ENCODE measurements at places on chromosomes 1 and 21. TPM values are rescaled to one million over a fixed set of nuclear protein-coding genes. Genes with fewer than 3 reads are reported as not detected.
A peak's percentile ranks its signal among the peaks of the same experiment; 100 is the strongest.

The CA6 gene
- not detected for total RNA-seq

The ETV3L gene
- not detected for total RNA-seq

The APH1A gene
- total RNA-seq: 130 TPM

The CRB1 gene
- 0.32 TPM for total RNA-seq

The TRABD2B gene
- total RNA-seq: 2.1 TPM

The KCNH1 gene
- total RNA-seq: 1.2 TPM

GRCh38 chr1:112496290-112496689, 12.5 kb upstream of the WNT2B start:
- H3K4me1 ChIP-seq: no peaks in the 10 kb centered on the region
- H3K36me3 ChIP-seq: no peaks in the 10 kb centered on the region
- no peak overlapping the region for H3K4me3 ChIP-seq
- DNase-seq: no peak
- no peak overlapping the region for H3K27ac ChIP-seq

DNA sequence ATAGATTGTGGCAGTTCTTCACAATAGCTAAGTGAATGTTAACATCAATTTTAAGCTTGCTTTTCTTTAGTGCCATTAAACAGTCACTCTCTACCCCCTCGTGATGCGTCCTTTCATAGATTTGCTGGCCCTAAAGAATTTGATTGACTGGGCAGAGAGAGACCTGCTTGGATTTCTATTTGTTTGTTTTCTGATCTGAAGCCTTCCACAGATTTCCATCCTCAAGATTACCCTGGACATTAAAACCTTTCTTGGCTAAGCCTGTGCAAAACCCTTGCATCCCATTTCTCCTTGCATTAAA, 17.8 kb downstream of the C1orf21 start:
- no peak for DNase-seq
- H3K4me3 ChIP-seq: no peak overlapping the region
- H3K27me3 ChIP-seq: no peaks in the 10 kb centered on the region
- H3K36me3 ChIP-seq: no peaks in the 10 kb centered on the region
- H3K4me1 ChIP-seq: no peaks in the 10 kb centered on the region

- H3K27ac ChIP-seq: no peak overlapping the region
- H3K4me3 ChIP-seq: no peak overlapping the region
- H3K36me3 ChIP-seq: no peaks in the 10 kb centered on the region
- H3K27me3 ChIP-seq: no peaks in the 10 kb centered on the region
These were observed 51.1 kb upstream of the CTTNBP2NL start for GRCh38 chr1:112344754-112345423.

- no peak overlapping the region for H3K27ac ChIP-seq
- no peak overlapping the region for H3K4me3 ChIP-seq
- DNase-seq: no peak
- no peaks in the 10 kb centered on the region for H3K27me3 ChIP-seq
- H3K4me1 ChIP-seq: no peaks in the 10 kb centered on the region
These were observed 20.0 kb upstream of the IGSF5 start for GRCh38 chr21:39724944-39725343.

DNA sequence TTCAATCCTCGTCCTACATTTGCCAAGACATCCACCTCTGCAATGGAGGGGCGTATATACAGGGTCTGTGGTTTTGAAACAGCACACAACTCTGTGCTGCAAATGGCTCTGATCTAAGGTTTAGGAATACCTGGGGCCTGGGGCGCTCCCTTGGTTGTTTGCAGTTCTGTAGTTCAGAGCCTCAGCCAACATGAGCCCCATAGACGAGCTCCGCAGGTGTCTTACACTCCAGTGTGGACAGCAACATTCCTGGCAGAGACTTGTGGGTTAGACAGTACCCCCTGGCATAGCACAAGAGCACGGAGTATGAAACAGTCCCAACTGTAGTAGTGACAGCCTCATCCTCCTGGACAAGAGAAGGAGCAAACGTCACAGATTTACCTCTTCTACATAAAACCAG, 120.3 kb upstream of the BARHL2 start:
- H3K27me3 ChIP-seq: peaks cover 25% of the 10 kb centered on the region
- no peak overlapping the region for H3K27ac ChIP-seq
- H3K36me3 ChIP-seq: no peaks in the 10 kb centered on the region

GRCh38 chr1:22057861-22058260, 5.4 kb downstream of the CDC42 start:
- no peak for DNase-seq
- no peaks in the 10 kb centered on the region for H3K36me3 ChIP-seq
- H3K4me1 ChIP-seq: peaks cover 12% of the 10 kb centered on the region
- H3K27me3 ChIP-seq: no peaks in the 10 kb centered on the region

GRCh38 chr1:225461533-225462428, 33.9 kb upstream of the LBR start:
- no peaks in the 10 kb centered on the region for H3K27me3 ChIP-seq
- H3K4me3 ChIP-seq: no peak overlapping the region
- DNase-seq: no peak

GRCh38 chr21:35509001-35509704, 460.1 kb upstream of the RUNX1 start:
- no peaks in the 10 kb centered on the region for H3K27me3 ChIP-seq
- H3K4me1 ChIP-seq: no peaks in the 10 kb centered on the region
- H3K27ac ChIP-seq: no peak overlapping the region
- DNase-seq: no peak
- no peak overlapping the region for H3K4me3 ChIP-seq
- no peaks in the 10 kb centered on the region for H3K36me3 ChIP-seq

The MAP1LC3C gene
- total RNA-seq: not detected

The AMY1C gene
- total RNA-seq: not detected

DNA sequence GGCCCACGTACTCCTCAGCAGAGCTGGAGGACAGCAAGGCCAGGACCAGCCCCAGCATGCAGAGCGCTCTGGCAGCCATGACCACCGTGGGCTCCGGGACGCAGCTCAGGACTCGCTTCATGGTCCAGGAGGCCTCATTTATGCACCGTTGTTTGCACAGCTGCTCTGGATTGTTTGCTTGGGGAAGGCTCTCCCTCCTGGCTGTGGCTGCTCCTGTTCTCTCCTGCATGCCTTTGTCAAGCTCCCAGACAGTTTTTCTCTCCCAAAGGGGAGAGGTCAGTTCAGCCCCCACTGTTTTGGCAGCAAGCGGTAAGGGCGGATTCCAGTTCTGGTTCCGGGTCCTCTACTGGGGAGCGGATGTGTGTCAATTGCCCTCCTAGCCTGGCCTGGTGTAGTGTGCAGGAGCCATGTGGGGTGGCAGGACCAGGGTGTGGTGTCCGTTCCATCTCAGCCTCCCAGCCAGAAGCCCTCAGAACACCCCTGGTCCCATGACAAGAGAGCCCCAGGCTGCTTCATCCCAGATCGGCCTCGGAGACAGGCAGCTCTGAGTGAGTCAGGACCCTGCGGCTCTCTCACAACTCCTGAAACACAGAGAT, at the start of gene TFF3:
TSS of gene TFF3 (minus strand) at position 114 of the 596 bp plus-strand sequence. CDS start at position 79, 35 bp downstream.
- peak; percentile 63 for DNase-seq
- peak within 1 kb of the TSS; percentile 51 for H3K27ac ChIP-seq
- H3K27me3 ChIP-seq: no peaks in the 10 kb centered on the region
- H3K36me3 ChIP-seq: no peaks in the 10 kb centered on the region
- peaks cover 11% of the 10 kb centered on the region for H3K4me1 ChIP-seq

The EDARADD gene
- total RNA-seq: 4.9 TPM

The SLC45A3 gene
- total RNA-seq: 1,326 TPM

The FCRL1 gene
- total RNA-seq: 0.09 TPM

The CFHR5 gene
- not detected for total RNA-seq

The CYP4B1 gene
- 41.4 TPM for total RNA-seq

Data from prostate gland (tissue), 2 donors.